ENCODE measurements at places on chromosomes 5 and 9.

DNA sequence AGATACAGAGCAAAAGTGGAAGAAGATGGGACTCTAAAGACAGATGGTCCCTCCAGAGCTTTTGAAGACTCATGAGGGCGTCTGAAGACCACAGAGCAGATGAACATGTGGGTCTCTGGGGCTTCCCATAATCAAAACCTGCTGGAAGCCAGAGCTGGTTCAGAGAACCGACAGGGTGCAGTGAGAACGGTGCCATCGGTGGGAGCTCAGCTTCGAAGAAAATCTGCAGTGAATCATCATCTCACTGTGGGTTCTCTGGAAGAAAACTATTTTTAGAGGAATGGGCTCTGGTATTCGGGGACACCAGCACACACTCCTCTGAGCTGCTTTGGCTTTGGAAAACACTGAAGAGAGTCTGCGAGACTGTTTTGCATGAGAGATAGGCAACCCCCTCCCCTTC lies 222.4 kb upstream of the PANK3 start:
- no peak for DNase-seq

DNA sequence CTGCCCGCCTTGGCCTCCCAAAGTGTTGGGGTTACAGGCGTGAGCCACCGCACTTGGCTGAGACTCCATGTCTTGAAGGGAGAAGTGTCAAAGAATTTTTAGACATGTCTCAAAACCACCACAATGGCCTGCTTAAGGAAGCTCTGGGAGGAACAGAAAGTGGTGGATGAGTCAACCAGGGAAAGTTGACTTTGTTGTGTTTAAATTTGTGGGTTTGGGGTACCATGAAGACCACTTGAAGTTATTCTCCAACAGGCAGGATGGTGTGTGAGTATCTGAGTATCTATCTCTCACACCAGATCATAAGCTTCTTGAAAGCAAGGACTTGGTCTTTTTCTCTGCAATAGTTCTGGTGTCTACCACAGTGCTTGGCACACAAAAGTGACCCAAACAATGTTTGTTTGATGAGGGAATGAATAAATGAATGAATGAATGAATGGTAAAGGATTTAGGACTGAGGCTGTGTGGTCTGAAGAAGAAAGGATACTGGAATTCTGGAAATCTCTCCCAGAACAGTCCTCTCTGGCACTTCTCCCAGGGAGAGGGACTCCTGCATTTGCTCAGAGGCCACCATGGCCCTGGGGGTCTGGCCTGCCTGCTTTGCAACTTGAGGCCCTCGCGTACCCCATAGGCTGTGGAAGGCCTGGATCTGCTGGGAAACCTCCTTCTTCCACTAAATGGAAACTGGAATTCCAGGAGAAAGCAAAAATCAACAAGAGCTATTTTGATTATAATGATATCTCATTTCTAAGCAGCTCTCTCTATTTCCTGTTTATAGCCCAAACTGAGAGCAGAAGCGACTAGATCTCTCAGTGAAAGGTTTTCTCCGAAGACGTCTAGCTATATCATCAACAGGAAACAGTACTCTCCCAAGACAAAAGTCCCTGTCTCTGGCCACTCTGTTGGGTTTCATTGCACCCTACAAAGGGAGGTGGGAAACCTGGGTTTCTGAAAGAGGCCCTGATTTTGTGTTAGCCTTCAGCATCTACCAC lies 187.9 kb downstream of the PALM2AKAP2 start:
- DNase-seq, result no peak

- no peak for DNase-seq
These were observed 147.2 kb upstream of the MOCS2 start for GRCh38 chr5:53256746-53257145.

DNA sequence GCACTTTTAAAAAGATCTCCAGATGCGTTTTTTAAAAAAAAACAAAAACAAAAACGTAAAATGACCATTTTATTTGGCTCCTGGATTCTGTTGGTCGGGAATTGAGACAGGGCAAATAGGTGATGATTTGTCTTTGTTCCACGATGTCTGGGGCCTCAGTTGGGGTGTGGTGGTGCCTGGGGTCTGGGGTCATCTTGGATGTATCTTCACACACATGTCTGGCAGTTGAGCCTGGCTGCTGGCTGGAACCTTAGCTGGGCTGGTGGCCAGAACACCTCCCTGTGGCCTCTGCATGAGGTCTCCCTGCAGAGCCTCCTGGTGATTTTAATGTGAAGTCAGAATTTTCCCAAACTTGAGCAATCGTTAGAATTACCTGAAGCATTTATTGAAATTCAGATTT lies 42.5 kb upstream of the BASP1 start:
- DNase-seq, result no peak

GRCh38 chr5:142078221-142078620 lies 30.4 kb upstream of the NDFIP1 start:
- no peak for DNase-seq

Measured in activated naive CD8-positive, alpha-beta T cell treated with anti-CD3 and anti-CD28 coated beads, Interleukin-2, amount 10 ng/mL, durations not matched to agents 7 days and 5 days (primary cell).